Cardiac ventricle fibroblast (primary cell): ENCODE measurements at places on chromosomes 3 and 15. TPM values are rescaled to one million over a fixed set of nuclear protein-coding genes. Genes with fewer than 3 reads are reported as not detected.

Gene ACKR4
- 0.29 and 0.81 TPM in 2 replicates for total RNA-seq

Gene ATP8B4
- 1.4 and 1.8 TPM in 2 replicates for total RNA-seq

Gene RAB7A
- total RNA-seq: 98.8 and 116 TPM in 2 replicates

Gene SAMMSON
- not detected in 2 replicates for total RNA-seq

Gene NEK10
- 4.4 and 8.5 TPM in 2 replicates for total RNA-seq

Gene CSK
- total RNA-seq: 28.1 and 30.1 TPM in 2 replicates

Gene B3GALNT1
- total RNA-seq: 11.7 and 12.4 TPM in 2 replicates

Gene SOX14
- total RNA-seq: not detected in 2 replicates

Gene WNT5A
- total RNA-seq: 7.4 and 7.9 TPM in 2 replicates

Gene MTFMT
- total RNA-seq: 16.2 and 21.5 TPM in 2 replicates

Gene TNFSF10
- 6.9 and 8.3 TPM in 2 replicates for total RNA-seq

Gene CPEB1
- 1.2 and 4.8 TPM in 2 replicates for total RNA-seq

Gene KNG1
- not detected in 2 replicates for total RNA-seq

Gene TGM5
- not detected in 2 replicates for total RNA-seq

Gene LMAN1L
- total RNA-seq: not detected in 2 replicates

Gene SAMD7
- total RNA-seq: not detected in 2 replicates

Gene AP3B2
- total RNA-seq: 1.6 and 3.9 TPM in 2 replicates

Gene PFKFB4
- 12.0 and 14.8 TPM in 2 replicates for total RNA-seq

Gene CDHR4
- total RNA-seq: not detected in 2 replicates

Gene SKIC8
- total RNA-seq: 50.4 and 59.5 TPM in 2 replicates

Gene PXK
- 22.0 and 24.6 TPM in 2 replicates for total RNA-seq

Gene GTF2A2
- 36.4 and 37.6 TPM in 2 replicates for total RNA-seq

Gene SCN5A
- total RNA-seq: 0.05 and 0.44 TPM in 2 replicates

Gene GPR171
- not detected in 2 replicates for total RNA-seq

Gene ZNF197
- total RNA-seq: 12.7 and 15.7 TPM in 2 replicates

Gene FEZF2
- total RNA-seq: not detected in 2 replicates

Gene EOGT
- total RNA-seq: 11.3 and 13.4 TPM in 2 replicates

Gene SLC6A20
- total RNA-seq: not detected in 2 replicates

Gene VGLL3
- 40.6 and 41.7 TPM in 2 replicates for total RNA-seq

Gene PRR20G
- total RNA-seq: not detected in 2 replicates

Gene OR5AC2
- not detected in 2 replicates for total RNA-seq

Gene SLC12A8
- total RNA-seq: 2.6 and 3.2 TPM in 2 replicates

Gene SERINC4
- total RNA-seq: not detected in 2 replicates

Gene FAM162A
- total RNA-seq: 43.0 and 44.6 TPM in 2 replicates

Gene PLA2G4F
- not detected in 2 replicates for total RNA-seq

Gene TMCO5A
- not detected in 2 replicates for total RNA-seq

Gene MYO5C
- 0.25 and 0.39 TPM in 2 replicates for total RNA-seq
